ENCODE measurements at places on chromosomes 12 and 14. TPM values are rescaled to one million over a fixed set of nuclear protein-coding genes. Genes with fewer than 3 reads are reported as not detected.

CABP1 gene
- polyA plus RNA-seq, result 3.0 TPM

SSTR1 gene
- 0.48 TPM for polyA plus RNA-seq

AQP6 gene
- 0.32 TPM for polyA plus RNA-seq

LYZ gene
- 16.5 TPM for polyA plus RNA-seq

WDR89 gene
- polyA plus RNA-seq, result 3.2 TPM

TSPAN19 gene
- polyA plus RNA-seq, result 0.07 TPM

RHOJ gene
- polyA plus RNA-seq, result 9.6 TPM

KLRK1 gene
- 0.59 TPM for polyA plus RNA-seq

NTF3 gene
- 1.7 TPM for polyA plus RNA-seq

ASPG gene
- polyA plus RNA-seq, result 99.1 TPM

GRCh38 chr14:53953828-53954550 lies 2.6 kb downstream of the BMP4 start:
- peak; percentile 61 for DNase-seq

GRCh38 chr12:110349514-110350151 lies 53.9 kb downstream of the ANAPC7 start:
- no peak for DNase-seq

DNA sequence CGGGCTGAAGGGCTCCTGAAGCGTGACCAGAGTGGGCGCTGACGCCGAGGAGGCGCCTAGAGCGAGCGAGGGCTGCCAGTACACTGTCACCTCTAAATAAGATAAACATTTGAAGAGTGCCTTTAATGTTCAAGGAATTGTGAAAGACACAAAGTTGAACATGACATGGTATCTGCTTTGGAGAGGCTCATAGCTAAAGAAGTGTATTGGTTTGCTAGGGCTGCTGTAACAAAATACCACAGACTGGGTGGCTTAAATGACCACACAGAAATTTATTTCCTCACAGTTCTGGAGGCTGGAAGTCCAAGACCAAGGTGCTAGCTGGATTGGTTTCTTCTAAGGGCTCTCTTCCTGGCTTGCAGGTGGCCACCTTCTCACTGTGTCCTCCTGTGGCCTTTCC lies 33.7 kb upstream of the NUBPL start:
- DNase-seq, result no peak

- DNase-seq, result no peak
Observed at GRCh38 chr12:8709124-8709830, 11.5 kb downstream of the RIMKLB start.

- no peak for DNase-seq
Observed at GRCh38 chr14:103626146-103626850, 2.7 kb upstream of the KLC1 start.

GRCh38 chr12:101935890-101936746 lies 58.7 kb downstream of the DRAM1 start:
- DNase-seq, result peak; percentile 86

GRCh38 chr12:5138256-5138655 lies 94.6 kb downstream of the KCNA5 start:
- no peak for DNase-seq

- DNase-seq, result peak; percentile 95
Observed at GRCh38 chr12:10212739-10213131, at the start of gene GABARAPL1. GABARAPL1 (plus strand) TSS chr12:10212877; CDS start chr12:10213130, 253 bp downstream.

- no peak for DNase-seq
Observed at GRCh38 chr12:81212996-81213696, 135.3 kb downstream of the ACSS3 start.

DNA sequence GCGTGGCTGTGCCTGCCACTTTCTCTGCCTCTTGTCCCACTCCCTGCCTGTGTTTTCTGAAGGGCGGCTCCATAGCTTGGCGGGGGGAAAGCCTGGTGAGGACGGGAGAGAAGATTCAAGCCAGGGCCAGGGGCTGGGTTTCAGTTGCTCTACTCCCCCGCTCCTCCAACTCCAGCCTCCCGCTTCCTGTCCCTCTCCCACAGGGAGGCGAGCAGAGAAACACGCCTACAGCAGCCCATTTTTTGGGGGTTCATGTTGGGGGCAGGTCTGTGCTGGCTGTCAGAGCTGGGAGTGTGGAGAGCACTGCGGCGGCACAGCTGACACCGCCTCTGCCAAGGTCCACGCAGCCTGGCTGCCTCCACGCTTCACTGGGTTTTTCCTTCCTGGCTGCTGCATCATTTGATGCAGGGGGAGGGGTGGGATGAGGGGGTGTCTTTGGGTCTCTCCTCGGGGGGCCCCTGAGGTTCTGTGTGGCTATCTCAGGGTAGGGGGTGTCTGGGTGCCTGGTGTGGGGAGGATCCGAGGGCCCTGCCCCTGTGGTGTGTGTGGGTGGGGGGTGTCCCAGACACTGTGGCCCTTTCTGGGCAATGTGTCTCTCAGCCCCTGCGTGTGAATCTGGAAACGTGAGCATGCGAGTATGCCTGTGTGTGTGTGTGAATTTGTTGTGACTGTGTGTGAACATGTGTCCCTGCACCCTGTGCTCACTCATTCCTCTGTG lies 10.7 kb upstream of the KRT80 start:
- no peak for DNase-seq

DNA sequence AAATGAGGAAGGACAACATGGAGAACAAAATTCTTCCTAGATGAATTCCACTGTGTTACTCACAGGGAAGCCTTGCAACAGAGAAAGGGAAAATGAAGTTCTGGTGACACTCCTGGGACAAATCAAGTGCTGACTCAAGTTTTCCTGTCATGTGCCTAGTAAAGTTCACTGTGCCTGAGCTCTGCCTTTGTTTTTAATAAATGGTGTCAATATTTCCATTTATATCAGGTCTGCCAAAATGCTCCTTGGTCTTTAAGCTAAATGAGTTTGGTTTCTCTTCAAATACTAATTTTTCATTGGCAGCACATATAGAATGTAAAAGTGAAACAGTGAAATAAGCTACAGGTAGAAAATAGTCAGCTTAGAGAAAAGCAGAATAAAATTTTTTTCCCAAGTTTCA lies 33.0 kb downstream of the HIGD1C start:
- no peak for DNase-seq

DNA sequence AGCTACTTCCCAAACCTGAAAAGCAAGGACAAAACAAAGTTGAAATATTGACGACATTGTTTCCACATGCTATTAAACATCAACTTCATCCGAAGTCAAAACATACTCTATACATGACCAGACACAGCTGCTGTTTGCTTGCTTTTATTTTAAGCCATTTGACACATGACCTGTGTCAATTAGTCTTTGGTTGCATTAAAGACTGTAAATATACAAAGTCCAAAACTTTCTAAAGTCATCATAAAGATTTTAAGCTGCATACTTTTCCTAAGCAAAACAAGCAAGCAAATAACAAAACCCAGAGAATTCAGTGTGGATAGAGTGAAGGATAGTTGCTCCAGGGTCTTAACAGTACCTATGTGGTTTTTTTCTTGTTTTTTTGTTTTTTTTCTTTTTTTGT lies 21.8 kb downstream of the HAL start:
- DNase-seq, result no peak

DNA sequence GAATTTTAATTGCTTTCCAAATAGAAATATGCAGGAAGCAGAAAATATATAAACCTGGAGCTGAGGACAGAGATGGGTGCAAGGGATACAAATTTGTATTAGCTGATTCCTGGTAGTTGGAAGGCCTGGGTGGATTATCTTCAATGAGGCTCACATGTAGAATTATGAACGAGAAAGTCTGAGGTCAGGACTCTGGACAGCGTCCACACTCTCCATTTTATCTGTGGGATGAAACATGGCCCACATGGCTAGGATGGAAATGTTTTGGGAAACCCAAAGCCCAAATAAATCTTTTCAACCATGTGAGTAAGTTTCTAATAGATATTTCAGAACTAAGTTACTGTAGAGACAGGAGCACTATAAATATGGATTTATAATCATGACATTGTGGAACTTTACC lies 256.1 kb downstream of the APAF1 start:
- no peak for DNase-seq

GRCh38 chr14:69289811-69290520 lies 30.0 kb downstream of the GALNT16 start:
- DNase-seq, result no peak

GRCh38 chr12:111066744-111067437 lies 146.5 kb upstream of the MYL2 start:
- DNase-seq, result no peak

- no peak for DNase-seq
Observed at GRCh38 chr14:97802430-97803373, 1005.5 kb downstream of the VRK1 start.

- no peak for DNase-seq
Observed at GRCh38 chr14:91477388-91477787, 32.7 kb downstream of the PPP4R3A start.

GRCh38 chr14:80940146-80940545 lies 1.4 kb downstream of the CEP128 start:
- no peak for DNase-seq

DNA sequence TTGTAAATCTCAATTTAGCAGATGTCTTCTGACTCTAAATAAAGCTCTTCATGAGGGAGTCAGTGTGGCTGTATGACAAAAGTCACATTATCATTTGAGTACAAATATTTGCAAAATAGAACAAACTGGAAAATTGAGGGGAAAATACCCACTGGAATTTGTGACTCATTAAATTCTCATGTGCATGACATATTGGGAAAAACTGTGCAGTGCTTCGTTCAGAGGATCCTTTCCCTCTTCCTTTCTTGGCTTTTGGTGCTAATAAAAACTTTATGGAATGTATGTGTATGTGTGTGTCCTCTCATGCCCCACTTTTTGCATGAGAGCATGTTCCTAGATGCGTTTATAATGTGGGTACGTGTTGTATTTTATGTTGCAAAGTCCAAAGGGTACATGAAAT lies 267.8 kb downstream of the KTN1 start:
- DNase-seq, result no peak

DNA sequence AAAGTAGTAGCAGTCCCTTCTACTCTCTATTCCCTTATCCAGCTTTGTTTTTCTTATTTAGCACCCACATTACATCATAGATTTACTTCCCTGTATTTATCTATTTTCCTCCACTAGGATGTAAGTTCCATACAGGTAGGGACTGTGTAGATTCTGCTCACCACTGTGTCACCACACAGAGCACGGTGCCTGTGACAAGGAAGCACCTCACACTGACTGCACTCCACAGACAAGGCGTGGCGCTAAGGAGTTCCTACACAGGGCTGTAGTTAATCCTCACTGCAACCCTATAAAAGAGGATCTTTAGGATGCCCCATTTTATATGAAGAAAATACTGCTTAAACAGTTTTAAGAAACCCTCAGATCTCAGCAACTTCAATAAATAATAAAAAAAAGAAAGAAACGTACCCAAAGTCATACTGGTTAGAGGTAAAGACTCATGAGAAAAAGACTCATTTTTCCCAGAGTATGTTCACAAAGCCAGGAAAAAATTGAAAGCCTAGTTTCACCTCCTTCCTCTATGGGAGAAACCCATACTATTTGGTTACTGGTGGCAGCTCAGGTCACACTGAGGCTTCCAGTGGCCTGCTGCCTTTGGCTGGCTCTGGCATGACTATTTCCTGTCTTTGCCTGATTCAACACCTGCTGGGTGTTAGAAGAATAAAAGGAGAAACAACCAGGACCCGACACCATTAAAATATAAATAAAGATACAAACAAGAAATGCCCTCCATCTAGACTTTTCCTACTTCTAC lies 36.9 kb downstream of the RAD9B start:
- no peak for DNase-seq

GRCh38 chr14:54550514-54550913 lies 16.4 kb upstream of the SAMD4A start:
- DNase-seq, result no peak

- no peak for DNase-seq
Observed at GRCh38 chr14:33350366-33350990, 411.8 kb downstream of the NPAS3 start.

- no peak for DNase-seq
Observed at GRCh38 chr14:100033347-100034075, 31.7 kb upstream of the EVL start.

DNA sequence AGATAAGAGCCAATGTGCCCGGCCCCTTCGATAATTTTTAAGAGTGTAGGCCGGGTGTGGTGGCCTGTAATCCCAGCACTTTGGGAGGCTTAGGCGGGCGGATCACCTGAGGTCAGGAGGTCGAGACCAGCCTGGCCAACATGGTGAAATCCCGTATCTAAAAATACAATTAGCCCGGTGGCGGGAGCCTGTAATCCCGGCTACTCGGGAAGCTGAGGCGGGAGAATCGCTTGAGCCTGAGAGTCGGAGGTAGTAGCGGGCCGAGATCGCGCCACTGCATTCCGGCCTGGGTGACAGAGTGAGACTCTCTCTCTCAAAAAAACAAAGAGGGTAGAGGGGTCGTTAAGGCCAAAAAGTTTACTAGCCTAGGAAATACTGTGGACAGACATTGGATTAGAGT lies 2.6 kb downstream of the KRAS start:
- no peak for DNase-seq

DNA sequence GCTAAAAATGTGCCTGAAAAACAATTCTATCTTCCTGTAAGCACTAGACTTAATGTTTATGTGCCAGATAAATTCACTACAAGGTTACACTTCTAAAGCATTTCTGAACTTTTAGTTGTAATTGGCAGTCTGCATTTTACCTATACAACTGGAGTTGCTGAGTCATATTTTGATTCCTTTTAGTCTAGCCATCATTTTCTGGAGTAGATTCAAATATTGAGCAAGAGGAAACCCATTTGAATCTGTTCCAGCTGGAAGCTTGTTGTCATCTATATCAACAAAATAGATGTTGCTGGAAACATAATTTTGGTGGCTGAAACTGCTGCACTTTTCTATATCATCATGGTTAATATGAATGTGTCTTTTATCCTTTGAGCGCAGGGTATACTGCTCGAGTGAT lies 122.2 kb upstream of the CCDC175 start:
- no peak for DNase-seq

- no peak for DNase-seq
Observed at GRCh38 chr12:116194935-116195431, 82.5 kb downstream of the MED13L start.

GRCh38 chr12:124252964-124253363 lies 41.9 kb upstream of the RFLNA start:
- no peak for DNase-seq

DNA sequence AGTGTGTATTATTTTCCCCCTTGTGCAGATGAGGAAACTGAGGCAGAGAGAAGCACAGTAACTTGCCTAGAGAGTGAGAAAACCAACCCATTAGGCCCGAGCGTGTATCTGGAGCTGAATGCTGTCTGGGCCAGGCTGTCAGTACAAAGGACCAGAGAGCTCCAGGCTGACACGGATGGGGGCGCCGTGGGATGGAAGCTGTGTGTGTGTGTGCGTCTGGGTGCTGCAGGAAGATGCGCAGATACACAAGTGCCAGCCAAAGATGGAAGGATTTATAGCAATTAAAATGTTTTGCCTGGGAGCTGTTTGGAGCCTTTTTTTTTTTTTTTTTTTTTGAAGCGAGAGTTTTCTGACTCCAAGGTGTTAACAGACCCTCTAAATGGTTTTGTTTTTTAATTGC lies 53.7 kb upstream of the GPATCH2L start:
- no peak for DNase-seq

GRCh38 chr12:12648951-12649650 lies 37.4 kb downstream of the CREBL2 start:
- no peak for DNase-seq

- no peak for DNase-seq
Observed at GRCh38 chr14:98170575-98170974, 1101.4 kb downstream of the BCL11B start.

GRCh38 chr12:120822832-120823503 lies 81.2 kb downstream of the SPPL3 start:
- DNase-seq, result no peak

- DNase-seq, result no peak
Observed at GRCh38 chr12:93609281-93610192, 37.1 kb downstream of the SOCS2 start.

Data from right cardiac atrium (tissue), 5 donors.